ENCODE measurements at places on chromosomes 7 and 10. TPM values are rescaled to one million over a fixed set of nuclear protein-coding genes. Genes with fewer than 3 reads are reported as not detected.

HTR7 gene
- polyA plus RNA-seq, result 0.82 TPM

PLCE1 gene
- 0.22 TPM for polyA plus RNA-seq

TEX47 gene
- polyA plus RNA-seq, result not detected

CALHM3 gene
- not detected for polyA plus RNA-seq

All from neural cell (in vitro differentiated cells).